Stimulated activated CD4-positive, alpha-beta T cell treated with anti-CD3 and anti-CD28 coated beads, TNF-alpha, amount 100 ng/mL, for 4 hours (primary cell): ENCODE measurements at places on chromosomes 16 and 17.

GRCh38 chr16:73739049-73739769, 557.4 kb upstream of the PSMD7 start:
- DNase-seq = no peak

GRCh38 chr16:14015948-14016347, 55.2 kb upstream of the MRTFB start:
- DNase-seq = no peak

GRCh38 chr17:11302401-11303186, 61.6 kb downstream of the SHISA6 start:
- DNase-seq = no peak

- DNase-seq = no peak
Observed at GRCh38 chr17:32342603-32343325, 791 bp upstream of the C17orf75 start.

DNA sequence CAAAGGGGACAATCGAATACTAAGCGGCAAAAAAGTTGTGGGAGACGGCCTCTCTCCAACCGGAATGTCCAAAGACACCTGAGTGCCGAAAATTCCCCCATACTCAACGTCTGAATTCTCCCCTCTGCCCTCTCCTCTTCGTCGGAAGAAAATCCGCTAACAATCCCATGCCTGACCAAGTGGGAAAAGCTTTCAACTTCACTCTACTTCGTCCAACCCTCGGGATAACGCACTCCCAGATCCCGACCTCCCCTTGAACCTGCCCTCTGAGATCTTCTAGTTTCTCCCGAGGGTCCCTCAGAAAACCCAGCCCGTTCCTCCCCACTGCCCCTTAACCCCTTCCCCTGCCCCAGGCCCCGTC, 961 bp downstream of the AMFR start:
- DNase-seq = peak; percentile 4

GRCh38 chr16:83231729-83232128, 576.0 kb upstream of the HSBP1 start:
- DNase-seq = no peak

DNA sequence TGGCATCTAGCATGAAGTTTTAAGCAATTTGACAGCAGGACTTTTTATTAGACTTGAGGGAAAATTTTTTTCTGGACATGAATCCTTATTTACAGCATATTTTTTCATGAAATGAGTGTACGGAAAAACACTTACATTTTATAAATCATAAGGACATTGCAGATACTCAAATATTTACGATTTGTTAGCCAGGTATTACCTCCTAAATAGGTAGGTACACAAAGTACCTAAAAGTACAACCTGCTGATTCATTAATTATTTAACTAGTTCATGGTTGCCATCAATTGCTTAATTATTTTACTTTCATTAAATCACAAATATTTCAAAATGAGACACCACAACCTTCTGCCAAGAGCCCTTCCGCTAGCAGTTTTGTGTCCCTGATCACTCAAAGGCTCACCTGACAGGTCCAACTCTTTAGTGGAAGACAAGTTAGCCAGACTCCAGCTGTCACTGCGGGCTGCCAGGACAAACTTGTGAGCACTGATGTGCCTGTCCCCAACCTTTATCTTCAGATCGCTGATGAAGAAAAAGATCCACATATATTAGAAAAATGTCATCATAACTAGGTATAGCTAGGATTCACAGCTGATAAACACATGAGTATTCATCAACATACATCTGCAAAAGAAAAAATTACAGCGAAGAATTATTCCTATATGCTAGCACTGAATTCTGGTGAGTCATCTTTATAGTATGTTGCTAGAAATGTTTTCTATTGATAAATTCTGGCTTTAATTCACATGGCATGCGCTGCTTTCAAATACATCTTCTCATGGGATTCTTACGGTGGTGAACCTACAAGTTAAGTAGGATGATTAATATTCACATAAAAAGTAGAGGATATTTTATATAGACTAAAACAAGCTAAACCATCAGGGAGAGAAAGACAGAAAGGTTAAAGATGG, 28.2 kb downstream of the ANKFY1 start:
- DNase-seq = no peak

DNA sequence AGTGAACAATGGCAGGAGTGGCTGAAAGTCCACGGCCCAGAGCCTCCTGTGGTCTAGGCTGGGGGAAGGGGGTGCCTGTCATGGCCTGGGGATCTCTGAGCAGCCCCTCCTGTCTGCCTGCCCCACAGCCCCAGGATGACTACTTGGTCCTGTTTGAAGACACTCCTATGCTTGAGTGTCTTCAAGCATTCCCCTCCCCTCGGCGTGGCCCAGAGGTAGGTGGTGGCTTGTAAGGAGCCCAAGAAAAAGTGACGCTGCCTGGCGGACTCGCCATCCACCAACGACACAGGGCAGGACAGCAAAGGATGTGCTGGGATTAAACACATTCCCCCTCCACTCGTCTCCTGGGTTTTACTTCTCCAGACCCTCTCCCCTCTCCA, 5.7 kb downstream of the SULT1A1 start:
- no peak for DNase-seq

DNA sequence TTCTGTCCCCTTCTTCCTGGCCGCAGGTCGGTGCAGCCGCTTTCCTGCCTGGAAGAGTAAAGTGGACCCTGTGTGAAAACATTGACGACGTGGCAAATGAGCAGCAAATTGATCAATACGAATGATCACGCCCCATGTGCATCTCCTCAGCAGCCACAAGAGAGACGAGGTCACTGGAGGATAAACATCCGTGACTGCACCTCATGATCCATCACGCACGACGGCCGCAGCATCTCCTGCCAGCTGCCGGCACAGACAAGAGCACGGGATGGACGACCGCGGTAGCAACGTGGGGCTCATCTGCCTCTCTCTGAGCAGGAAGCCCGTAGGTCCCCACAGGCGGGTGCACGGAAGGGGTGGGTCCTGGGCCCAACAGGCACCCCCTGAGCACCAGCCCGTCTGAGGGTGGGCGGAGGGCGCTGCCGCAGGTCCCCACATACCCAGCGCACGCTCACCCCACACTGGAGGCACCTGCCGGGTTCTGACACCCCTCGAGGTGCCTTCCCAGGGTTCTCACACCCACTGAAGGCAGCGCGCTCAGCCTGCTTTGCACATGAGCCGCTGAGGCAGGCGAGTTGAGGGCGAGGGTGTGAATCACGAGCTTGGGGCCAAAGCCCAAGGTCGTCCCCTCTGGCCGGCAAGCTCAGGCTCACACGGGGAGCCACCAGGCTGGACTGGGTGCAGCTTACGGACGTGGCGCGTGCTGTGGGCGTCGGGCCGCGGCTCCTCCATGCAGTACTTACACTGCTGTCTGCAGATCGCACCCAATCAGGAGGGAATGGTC, 12.3 kb upstream of the CDH15 start:
- DNase-seq = no peak

DNA sequence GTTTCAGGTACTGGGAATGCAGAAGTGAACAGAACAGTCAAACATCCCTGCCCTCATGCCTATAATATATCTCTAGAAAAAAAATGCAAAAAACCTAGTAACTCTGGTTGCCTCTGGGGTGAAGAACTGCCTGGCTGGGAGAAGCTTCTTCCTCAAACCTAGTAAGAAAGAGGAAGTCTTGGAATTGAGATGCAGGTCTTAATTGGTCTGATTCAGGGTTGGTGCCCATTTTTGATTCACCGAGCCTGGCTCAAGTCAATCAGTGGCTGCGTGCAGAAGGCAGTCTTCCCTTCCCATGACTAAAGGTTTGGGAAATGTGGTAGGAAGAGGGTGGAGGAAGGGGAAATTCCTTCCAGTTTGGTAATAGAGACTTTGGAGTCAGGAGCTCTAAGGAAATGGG, 22.4 kb downstream of the CDRT15 start:
- no peak for DNase-seq

DNA sequence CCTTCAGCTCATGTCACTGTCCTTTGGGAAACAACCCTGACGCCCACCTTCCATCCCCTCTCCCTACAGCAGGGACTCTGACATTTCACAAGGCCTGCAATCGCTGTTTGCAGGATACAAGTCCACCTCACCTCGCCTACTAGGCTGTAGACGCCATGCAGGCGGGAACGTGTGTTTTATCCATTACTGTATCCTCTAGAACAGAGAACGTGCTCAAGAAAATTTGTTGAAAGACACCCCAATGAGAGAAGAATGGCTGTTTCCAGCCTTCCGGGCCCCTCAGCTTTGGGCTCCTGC, 1.5 kb upstream of the TTYH2 start:
- DNase-seq = no peak

DNA sequence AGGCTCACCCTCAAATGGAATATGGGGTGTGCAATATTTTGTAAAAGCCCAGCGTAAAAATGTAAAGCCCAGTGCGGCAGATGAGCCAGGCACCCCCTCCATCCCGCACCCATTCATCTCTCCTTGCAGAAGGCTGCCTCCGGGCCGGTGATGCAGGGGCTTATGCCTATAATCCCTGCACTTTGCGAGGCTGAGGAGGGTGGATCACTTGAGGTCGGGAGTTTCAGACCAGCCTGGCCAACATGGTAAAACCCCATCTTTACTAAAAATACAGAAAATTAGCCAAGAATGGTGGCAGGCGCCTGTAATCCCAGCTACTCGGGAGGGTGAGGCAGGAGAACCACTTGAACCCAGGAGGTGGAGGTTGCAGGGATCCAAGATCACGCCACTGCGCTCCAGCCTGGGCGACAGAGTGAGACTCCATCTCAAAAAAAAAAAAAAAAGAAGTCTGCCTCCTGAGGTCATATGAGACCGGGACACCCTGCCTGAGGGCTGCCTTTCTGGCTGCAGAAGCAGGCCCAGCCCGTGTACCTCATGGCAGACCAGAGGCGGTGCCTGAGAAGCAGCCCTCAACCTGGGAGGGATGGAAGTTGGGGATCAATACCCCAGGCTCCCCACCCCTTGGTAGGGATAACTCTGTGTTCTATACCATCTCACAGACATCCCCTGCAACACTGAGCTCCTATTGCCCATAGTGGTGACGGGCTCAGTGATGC, 17.5 kb upstream of the ATP2C2 start:
- no peak for DNase-seq

DNA sequence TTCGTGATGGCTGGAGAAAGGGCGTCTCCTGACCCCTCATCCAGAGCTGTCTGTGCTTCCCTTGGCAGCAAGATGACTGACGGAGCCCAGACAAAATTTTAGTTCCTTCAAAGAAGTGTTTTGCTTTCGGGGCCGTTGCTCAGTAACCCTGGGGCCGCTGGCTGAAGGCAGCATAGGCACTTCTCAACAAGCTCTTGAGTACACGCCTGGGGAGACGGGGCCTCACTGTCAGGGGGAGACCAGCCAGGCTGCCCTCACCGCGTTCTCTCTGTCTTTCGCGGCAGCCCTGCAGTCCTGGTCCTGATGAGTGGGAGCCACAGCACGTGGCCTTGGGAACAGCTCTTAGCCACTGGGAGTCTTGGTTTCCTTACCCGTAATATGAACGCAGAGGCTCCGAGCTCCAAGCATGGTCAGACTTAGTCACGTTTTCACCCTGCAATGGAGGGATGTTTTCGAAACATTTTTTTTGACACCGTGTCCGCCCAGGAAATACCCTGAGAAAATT, 86.0 kb downstream of the IRF8 start:
- DNase-seq = no peak

DNA sequence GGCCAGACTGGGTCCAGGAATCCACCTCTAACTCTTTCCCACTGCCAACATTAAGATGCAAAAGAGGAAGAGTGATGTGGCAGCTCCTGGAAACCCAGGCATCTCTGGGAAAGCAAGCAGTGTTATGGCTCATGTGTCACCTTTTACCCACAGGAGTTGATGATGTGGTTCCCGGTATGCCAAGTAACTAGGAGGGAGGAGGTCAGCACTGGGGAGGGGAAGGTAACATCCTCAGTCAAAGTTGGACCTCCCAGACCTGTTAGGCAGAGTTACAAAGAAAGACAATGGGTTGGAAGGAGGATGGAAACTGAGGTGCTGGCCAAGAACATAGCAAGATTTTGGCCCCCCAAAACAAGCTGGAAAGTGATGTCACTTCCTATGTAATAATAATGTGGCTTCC, 11.4 kb downstream of the KRABD2 start:
- no peak for DNase-seq

DNA sequence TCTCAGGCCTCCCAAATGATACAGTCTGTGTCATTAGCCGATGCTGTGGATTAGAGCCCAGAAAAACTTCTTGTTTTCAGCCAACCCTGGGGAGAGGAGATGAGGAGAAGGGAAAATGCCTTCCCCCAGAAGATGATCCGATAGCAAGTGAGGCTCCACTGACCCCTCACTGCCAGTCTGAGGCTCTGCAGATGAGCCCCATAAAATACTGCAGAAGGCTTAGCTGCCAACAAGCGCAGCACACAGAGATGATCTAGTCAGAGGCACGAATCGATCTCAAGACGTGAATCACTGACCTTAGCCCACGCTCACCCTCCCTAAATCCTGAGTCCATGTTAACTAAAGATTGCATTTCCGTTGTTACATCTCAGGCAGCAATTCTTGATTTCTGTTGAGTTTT, 31.5 kb downstream of the SALL1 start:
- no peak for DNase-seq

GRCh38 chr17:68627956-68628575, 26.9 kb upstream of the FAM20A start:
- no peak for DNase-seq

GRCh38 chr17:31521632-31522283, 130.3 kb downstream of the RAB11FIP4 start:
- no peak for DNase-seq

DNA sequence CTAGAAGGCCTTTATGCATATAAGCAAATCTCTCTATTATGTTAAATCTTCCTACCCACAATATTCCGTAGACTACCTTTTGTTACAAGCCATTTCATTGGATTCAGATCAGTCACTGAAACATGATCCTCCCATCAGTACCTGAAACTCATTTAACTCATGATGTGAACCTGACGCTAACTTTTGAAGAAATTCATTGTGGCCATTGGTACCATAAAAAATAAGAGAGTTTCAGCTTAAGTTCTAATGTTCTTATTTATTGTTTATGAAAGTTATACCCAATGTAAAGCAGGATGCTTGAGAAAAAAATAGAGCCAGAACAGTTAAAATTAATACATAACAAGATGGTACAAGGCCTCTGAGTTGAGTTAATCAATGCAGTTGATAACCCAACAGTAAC, 439.6 kb downstream of the KCNJ2 start:
- no peak for DNase-seq

- no peak for DNase-seq
Observed at GRCh38 chr17:50556803-50557202, 3.7 kb upstream of the CACNA1G start.
